ENCODE measurements at places on chromosomes 7 and 10.

DNA sequence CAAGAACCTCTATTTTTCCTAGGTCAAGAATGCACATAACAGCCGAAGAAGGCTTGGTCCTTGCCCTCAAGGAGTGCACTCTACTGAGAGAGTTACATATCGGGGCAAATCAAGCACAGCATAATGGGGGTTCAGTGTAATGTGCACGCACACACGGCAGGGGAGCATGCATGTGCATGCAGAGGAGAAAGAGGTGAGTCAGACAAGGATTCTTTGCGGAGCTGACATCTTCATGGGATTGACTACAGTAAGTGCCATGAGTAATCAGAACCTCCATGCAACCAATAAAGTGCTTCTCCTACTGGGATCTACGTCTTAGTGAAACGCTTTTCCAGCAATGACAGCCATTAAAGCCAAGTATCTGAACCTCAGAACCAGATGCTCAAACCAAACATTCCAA lies 123.6 kb downstream of the RNF216 start:
- no peak for DNase-seq

DNA sequence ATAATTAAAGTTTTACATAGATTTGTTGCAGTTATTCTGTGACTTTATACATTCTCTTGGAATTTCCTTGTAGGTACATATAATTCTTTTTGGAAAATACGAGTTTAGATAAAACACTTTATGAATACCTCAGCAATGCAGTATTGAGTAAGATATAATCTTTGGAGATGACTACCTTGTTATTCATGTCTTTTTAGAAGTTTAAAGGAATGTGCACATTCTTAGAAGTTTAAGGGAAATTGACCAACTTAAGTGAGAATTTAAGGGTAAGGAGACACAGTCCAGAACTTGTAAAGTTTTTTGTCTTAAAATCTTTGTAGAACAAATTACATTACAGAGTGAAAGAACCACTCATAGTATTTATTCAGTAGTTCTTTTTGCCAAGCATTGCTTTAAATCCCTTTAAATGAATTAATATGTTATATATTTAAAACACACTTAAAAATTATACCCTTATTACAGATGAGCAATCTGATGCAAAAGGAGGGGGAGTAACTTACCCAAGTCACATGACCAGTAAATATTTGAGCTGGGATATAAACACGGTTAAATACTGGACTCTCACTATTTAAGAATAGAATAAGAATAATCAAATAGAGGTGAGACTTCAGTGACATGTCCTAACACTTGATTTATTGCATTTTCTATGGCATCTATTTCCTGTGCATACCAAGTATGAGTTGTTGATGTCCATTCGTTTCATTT lies 139.5 kb upstream of the FERD3L start:
- DNase-seq, result no peak

GRCh38 chr10:4850397-4850796 lies 24.4 kb downstream of the AKR1E2 start:
- DNase-seq, result no peak

- DNase-seq, result no peak
These were observed 19.8 kb downstream of the HNRNPA2B1 start for GRCh38 chr7:26180792-26181198.

- DNase-seq, result no peak
These were observed 87.5 kb upstream of the NRP1 start for GRCh38 chr10:33421789-33422462.

DNA sequence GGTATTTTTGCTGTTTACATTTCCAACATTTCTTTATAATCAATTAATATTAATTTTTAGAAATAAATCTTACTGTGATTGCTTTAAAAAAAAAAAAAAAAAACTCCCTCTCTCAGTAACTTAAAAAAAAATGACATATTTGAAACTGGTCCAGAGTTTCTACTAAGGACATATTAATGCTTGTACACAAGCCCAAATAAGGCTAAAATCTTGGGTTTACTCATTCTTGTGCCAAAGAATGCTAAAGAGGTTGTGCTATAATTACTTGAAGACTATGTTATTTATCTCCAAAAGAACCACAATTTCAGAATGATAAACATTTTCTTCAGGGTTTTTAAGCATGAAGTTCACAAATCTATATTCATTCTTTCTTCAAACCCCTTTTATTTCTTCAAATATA lies 39.4 kb upstream of the PHF14 start:
- DNase-seq, result no peak

- no peak for DNase-seq
These were observed 377.8 kb downstream of the SFMBT2 start for GRCh38 chr10:7033031-7033430.

DNA sequence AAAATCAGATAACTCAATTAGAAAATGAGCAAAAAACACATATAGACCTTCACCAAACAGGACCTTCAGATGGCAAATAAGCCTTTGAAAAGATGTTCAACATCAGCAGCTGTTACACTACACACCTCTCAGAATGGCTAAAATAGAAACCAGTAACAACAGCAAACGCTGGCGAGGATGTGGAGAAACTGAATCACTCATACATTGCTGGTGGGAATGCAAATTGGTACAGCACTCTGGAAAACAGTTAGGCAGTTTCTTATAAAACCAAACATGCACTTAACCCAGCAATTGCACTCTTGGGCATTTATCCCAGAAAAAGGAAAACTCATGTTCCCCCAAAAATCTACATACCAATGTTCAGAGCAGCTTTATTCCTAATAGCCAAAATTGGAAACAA lies 37.7 kb upstream of the SMARCD3 start:
- no peak for DNase-seq

GRCh38 chr10:104895541-104895940 lies 254.5 kb downstream of the SORCS3 start:
- no peak for DNase-seq

DNA sequence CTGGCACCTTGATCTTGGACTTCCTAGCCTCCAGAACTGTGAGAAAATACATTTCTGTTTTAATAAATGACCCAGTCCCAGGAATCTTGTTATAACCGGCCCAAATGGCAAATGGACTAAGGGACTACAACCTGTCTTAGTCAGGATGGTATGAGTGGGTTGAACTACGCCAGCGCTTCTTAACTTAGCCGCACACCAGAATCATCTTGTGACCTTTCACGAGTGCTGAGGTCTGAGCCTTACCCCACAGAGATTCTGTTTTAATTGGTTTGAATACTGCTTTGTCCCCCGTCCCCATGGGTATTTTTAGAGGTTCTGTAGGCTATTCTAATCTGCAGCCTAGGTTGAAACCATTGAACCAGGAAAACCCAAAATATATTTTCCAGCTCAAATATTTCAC lies 48.0 kb downstream of the PFKFB3 start:
- no peak for DNase-seq

- no peak for DNase-seq
These were observed 6.0 kb upstream of the SGPL1 start for GRCh38 chr10:70809726-70810125.

DNA sequence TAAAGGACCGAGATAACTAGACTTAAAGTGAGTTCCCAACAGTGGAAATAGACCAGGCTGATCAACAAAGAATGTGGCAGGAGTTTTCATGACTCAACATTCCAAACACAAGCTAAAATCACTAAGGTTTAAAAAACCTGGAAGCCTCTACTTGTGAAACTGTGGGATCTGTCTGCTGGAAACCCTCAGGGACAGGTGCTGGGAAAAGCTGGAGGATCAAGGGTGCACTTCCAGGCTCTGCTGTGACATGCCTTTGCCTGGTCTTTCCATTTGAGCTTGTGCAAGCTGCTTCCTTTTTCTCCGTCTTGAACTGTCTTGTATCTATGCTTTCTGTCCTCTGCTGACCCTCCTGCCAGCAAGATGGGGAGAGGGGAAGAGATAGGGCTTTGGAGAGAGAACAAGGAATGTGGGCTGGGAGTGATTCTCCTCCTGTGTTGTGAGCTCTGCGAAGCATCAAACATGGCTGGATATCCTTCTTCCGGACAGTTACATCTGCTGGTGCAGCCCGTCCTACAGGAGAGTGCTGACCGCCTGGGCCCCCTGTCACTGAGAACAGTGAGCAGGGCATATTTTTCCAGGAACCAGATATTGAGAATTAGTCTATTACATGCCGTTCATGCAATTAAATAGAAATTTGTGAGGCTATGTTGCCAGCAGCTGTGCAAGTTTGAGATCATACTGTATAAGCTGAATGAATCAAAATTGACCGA lies 25.5 kb downstream of the ARHGAP22 start:
- no peak for DNase-seq
